Stimulated activated naive CD4-positive, alpha-beta T cell (primary cell): ENCODE measurements at places on chromosomes 5 and 9.

DNA sequence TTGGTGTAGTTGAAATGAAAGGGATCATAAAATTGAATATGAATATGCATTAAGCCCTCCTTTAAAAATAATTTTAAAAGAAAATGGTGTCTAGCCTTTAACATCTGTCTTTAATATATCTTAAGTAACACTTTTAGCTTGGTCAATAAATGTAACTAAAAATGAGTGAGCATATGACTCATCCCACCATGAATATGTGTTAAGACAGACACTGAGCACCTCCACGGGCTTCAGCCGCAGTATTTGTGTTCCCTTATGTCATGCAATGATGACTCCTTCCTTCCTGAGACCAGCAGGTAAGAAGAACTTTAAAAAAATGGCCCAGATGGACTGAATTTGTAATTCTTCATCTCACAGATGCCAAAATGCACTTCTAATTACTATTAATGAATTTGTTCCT lies 563.2 kb downstream of the NR2F1-AS1 start:
- DNase-seq = no peak

GRCh38 chr9:116100711-116101121 lies 52.9 kb upstream of the PAPPA start:
- no peak for DNase-seq

DNA sequence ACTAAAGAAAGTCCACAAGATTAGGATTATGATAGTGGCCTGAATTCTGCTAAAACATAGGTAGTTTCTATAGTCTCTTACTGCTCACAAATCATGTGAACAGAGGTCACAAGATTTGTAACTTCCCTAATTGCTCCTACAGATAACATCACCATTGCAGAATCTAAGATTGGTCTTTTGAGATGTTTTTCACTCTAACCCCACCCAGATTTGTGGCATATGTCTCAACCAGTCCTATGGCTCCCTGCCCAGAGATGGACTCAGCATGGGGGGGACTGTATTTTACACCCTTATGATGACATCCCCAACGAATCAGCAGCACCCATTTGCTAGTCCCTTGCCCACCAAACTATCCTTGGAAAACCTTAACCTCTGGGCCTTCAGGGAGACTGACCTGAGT lies 1046.2 kb downstream of the CDH12 start:
- no peak for DNase-seq

DNA sequence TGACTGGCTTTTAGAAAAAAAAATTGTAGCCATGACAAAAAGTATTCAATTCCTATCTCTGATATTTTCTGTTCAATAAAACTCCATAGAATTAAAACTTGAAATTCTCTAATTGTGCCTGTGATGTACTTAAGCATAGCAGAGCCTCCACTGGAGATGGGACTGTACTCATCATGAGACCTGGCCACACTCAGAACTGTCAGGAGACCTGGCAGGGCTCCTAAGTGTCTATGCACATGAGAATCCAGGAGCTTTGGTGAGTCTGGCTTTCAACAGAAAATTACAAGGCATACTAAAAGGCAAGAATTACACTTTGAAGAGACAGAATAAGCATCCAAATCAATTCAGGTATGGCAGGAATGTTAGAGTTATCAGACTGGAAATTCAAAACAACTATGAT lies 26.7 kb upstream of the ERCC6L2 start:
- DNase-seq = no peak

DNA sequence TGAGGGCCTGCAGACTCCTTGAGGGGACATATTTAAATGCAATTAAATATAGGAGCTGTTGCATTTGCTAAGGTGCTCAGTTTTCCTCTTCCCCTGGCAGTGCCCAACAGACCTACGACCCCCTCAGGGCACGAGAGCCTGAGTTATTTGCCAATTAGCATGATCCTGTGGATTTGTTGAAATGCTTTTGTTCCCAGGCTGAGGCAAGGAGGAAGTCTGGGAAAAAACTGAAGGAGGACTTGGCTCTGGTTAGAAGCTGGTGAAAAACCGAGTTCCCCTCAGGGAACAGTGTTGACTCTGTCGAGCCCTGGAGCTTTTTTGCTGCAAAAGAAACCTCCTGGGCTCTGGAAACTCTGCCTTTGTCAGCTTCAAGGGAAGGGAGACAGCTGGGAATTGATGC lies 103.6 kb upstream of the SHB start:
- no peak for DNase-seq

GRCh38 chr5:34535944-34536623 lies 120.0 kb upstream of the RAI14 start:
- no peak for DNase-seq

- DNase-seq = no peak
Measured at GRCh38 chr9:36011379-36011778, 25.3 kb upstream of the RECK start.

- DNase-seq = no peak
Measured at GRCh38 chr5:4204276-4205141, 608.9 kb downstream of the IRX1 start.

DNA sequence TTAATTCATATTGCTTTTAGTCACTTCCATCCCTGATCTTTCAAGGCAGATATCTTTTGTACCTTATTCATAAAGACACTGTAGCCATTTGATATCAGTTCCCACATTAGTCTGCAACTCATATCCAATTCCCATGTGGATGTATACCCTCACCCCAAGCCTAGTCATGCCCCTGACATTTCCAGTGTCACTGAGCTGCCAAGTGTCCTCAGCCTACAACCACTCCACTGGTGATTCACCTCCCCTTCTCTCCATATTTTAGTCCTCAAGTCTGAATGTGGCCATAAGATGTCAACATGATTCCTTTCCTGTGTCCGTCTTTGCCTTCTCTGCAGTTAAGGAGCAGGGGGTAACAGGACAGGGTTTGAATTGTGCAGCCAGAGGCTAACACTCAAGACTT lies 346.9 kb downstream of the RAB3C start:
- no peak for DNase-seq

DNA sequence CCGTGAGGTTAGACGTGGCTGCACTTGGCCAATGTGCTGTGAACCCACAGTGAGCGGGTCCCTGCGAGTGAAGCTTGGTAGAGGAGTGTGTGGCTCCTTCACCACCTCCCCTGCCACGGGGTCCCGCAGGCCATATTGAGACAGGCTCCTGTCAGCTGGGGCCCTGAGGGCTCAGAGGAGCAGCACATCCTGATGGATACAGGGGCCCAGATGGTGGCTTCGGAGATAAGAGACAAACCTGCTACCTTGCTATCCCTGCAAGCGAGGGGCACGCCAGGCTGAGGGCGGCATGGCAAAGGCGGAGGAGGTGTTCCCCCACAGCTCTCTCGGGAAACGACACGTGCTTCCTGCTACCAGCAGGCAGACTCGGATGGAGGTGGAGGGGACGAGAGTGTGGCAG lies 33.1 kb downstream of the SLC6A3 start:
- DNase-seq = no peak

- no peak for DNase-seq
Measured at GRCh38 chr9:21788752-21789151, 13.7 kb upstream of the MTAP start.

GRCh38 chr5:148542812-148543211 lies 111.5 kb downstream of the HTR4 start:
- DNase-seq = no peak

GRCh38 chr9:7516376-7516775 lies 283.2 kb downstream of the DMAC1 start:
- no peak for DNase-seq

GRCh38 chr5:130385656-130386055 lies 481.4 kb downstream of the CHSY3 start:
- no peak for DNase-seq

DNA sequence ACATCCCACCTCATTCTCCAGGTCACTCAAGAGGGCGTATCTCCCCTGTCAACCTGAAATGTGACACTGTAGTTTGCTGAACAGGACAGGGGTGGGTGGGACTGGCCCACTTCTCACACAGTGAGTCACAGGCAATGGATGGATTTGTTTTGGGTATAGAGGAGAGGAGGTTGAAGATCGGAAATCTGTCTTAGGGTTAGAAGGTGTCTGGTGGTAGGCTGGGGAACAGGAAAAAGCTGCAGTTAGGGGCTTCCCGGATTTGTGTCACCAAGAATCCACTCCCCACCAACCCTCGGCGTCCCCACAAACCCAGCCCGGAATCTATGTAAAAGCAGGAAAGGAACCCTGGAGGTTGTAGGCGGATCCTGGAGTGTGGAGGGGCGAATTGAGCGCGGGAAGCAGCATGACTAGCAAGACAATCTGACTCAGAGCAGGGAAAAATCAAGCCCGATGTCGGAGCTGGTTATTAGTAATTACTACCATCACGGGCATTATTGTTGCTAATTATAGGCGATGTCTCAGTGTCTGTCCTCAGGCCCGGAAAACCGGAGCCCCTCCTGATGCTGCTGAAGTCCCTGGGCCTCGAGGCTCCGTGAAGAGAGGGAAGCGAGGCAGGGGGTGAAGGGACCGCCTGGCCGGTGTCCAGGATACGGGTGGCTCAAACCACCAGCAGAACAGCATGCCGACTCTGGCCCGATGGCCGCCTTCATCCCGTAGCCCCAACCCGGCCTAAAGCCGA lies 1.7 kb upstream of the IRX1 start:
- no peak for DNase-seq

DNA sequence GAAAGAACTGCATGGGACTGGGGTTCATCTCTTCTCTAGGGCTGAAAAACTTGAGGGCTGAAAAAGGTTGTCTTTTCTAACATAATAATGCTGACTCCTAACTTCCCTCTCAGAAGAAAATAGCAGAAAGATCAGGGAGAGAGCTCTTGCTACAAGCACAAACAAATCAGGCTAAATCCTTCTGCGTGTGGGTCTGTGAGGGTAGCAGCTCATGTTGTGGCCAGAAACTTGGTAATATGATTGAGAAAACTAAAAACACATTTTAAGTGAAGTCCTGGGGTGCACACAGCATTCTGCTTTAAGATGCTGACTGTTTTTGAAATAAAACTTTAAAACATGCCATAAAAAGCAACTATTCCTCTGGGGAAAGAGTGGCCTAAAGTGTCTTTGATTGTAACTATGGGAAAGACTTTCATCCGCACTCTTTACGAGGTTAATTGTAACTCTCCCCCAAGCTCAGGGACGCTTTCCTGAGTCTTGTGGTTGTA lies 56.7 kb downstream of the SAXO1 start:
- DNase-seq = no peak

GRCh38 chr5:107393851-107394250 lies 276.9 kb downstream of the EFNA5 start:
- no peak for DNase-seq

DNA sequence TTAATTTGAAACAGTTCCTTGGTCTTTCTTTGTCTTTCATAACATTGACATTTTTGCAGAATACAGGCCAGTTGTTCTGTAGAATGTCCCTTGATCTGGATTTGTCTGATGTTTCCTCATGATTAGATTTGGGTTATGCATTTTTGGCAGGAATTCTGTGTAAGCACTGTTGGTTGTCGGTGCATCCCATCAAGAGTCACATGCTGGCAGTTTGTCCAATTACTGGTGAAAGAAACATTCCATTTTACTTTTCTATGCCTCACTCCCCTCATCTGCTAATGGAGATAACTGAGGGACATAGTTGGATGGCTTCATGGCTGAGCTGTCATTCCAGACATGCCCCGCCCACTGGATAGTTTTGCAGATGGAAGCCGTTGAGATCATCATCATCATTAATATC lies 7.6 kb upstream of the ZNF618 start:
- DNase-seq = no peak

GRCh38 chr5:61766141-61766540 lies 434.1 kb downstream of the ZSWIM6 start:
- DNase-seq = no peak

- no peak for DNase-seq
Measured at GRCh38 chr9:33291031-33291397, 698 bp downstream of the NFX1 start.

- no peak for DNase-seq
Measured at GRCh38 chr5:173329491-173330337, 1.5 kb upstream of the STC2 start.
